ENCODE measurements at places on chromosomes 7 and 10.

- no peak for DNase-seq
These were observed 2.7 kb downstream of the IFIT1 start for GRCh38 chr10:89395141-89395540.

DNA sequence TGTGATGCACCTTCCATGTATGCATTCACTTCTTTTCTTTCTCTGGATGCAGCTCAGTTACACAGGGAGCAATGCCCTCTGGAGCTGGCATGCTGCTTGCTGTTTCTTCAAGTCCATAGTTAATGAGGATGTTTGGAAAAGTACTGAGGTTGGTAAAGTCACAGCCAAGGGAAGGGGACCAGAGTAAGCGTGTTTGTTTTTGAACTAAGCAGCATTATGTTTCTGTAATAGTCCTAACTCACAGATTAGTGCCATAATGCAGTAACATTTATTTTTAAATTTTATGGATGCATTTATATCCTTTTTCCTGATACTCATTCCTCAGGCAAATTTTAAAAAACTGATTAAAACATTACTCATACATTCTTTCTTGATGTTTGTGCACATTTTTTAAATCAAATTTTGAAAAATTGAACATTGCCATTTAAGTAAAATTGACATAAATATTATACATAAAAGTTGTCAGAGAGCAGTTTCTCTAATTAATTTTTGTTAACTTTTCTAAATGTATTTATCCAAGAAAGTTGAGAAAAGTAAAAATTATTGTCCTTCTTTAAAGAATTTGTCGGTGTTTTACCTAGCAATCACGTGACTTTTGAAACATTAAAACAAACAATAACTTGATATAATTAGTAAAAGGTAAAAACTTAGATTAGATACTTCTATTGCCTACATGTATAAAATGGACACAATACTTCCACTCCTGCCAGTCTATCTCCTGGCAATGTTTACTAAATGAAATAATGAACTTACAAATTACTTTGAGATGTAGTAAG is 659.6 kb upstream of the ANKRD30A start:
- no peak for DNase-seq

DNA sequence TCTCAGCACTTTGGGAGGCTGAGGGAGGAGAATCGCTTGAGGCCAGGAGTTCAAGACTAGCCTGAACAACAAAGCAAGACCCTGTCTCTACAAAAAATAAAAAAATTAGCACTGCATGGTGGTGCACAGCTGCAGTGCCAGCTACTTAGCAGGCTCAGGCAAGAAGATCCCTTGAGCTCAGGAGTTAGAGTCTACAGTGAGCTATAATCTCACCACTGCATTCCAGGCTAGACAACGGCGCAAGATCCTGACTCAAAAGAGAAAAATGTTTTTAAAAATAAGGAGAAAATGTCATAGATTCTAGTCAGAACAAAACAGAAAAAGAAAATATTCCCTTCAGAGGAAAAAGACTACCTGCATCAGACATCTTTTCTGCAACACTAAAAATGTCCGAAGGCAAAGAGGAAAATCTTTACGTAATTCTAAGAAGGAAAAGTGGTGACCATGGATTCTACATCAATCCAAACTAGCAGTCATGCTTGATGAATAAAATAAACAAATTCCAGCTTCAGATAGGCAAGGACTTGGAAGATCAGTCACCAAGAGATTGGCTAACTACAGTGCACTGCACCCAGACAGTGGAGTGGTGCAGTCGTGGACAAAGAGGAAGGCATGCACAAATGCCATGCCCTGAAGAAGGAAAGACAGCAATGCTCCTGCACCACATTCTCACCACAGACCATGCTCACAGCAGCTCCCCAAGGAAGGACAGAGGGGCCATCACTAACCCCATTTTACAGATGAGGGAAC is 54.3 kb downstream of the ERCC6 start:
- no peak for DNase-seq

GRCh38 chr10:107031931-107032699 is 132.4 kb downstream of the SORCS1 start:
- no peak for DNase-seq

- DNase-seq: no peak
These were observed 2.3 kb upstream of the CYTH3 start for GRCh38 chr7:6274743-6275142.

DNA sequence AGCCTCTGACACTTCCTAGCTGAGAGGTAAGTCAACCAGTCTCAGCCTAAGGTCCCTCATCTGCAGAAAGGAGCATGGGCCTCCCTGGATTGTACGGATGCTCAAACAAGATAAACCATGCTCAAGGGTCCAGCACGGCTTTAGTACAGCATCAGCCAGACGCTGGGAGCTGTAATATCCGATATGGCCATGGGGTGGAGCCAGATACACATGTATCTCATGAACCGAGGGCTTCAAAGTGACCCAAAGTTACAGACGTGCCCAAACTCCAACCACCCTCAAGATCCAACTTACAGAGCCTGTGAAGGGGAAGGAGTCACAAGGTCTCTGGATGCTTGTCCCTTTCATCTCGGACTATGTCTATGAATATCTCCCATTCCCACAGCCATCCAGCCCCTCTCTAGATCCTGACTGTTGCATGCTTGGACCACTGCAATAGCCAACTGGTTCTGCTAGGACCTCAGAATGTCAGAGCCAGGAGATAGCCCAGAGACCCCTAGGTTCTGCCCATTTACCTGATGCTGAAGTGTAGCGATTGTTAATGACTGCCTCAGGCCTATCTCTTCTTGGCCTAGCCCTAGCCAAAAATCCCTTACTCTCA is 142.4 kb downstream of the SH3PXD2A start:
- DNase-seq: peak; percentile 80

GRCh38 chr7:25795824-25796235 is 356.2 kb upstream of the NFE2L3 start:
- DNase-seq: no peak

- no peak for DNase-seq
These were observed 509.9 kb upstream of the GALNT17 start for GRCh38 chr7:70621954-70622600.

DNA sequence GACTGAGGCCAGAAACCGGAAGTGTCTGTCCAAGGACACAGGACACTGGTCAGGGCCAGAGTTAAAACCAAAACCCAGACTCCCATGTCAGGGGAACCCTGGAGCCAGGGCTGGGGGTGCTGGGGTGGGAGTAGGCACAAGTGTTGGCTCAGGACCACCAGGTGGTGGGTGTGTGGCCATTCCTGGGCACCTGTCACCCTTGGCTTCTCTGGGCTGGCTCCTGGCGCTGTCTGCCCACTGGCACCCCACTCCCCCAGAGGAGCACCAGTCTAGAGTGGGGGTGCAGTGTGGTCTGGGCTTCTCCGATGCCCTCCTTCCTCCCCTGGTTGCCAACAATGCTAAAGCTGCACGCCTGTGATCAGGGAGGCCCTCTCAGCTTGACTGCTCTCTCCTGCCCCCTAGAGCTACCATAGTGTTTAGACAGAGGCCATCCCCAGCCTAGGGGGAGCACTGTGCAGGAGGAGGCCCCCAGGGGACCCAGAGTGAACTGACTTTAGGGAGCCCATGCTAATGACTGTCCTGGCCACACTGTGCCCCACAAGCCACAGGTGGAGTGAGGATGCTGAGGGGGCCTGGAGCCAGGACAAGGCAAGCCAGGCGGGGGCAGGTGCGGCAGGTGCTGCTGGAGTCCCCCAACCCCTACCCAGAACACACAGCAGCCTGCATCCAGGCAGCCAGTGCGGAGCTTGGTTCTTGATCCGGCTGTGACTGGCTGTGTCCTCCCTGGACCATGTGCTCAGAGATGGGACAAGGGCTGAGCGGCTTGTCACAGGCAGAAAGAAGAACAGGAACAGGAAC is 11.0 kb downstream of the RASGEF1A start:
- DNase-seq: peak; percentile 29

GRCh38 chr7:82343716-82344115 is 99.9 kb downstream of the CACNA2D1 start:
- no peak for DNase-seq

DNA sequence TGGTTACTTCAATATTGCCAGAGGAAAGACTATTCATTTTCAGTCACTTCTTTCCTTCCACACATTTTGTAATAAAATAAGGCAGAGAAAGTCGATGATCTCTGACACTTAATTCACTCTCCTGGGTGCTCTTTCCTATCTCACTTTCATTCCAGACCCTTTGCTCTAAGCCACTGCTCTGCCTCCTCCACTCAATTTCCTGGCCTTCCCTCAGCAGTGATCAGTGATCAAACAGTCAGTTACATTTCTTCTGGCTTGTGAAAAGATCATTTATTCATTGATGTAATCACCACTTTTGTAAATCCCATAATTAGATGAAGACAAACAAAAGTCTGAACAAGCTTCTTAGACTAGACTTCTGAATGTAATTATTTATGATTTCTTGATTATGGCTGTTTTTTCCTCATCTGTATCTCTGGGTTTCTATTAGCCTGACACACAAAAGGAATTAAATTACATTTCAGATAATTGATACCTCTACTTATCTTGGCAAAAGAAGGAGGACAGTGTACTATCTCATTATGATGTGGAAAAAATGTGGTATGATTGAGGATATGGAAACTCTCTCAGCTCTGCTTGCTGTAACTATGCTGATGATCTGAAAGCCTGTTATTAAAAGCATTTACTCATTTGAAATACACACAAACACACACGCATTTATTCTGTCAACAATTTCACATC is 1102.3 kb downstream of the GRM8 start:
- DNase-seq: no peak

DNA sequence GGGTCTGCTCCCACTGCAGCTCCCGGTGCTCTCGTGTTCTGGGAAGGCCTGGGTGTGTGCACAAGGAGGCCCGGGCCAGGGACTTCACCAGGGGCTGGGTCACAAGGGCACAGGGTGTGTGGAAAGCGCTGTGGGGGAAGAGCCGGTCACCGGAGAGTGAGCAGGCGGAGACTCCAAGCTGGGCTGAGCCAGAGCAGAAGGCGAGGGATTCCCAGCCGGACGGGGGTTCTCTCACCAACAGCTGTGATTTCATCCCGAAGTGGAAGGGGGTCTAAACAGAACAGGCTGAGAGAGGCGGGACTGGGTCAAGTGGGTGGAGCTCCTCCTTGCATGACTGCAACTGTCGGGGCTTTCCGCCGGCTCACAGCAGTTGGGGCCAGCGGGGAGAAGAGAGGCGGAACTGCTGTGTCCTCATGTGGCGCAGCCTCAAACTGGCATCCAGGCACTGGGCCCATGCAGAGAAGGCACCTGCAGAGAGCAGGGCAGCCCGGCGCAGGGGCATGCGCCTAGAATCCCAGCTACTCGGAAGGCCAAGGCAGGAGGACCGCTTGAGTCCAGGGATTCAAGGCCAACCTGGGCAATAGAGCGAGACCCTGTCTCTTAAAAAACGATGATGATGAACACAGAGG is 7.6 kb upstream of the ORAI2 start:
- peak; percentile 82 for DNase-seq

DNA sequence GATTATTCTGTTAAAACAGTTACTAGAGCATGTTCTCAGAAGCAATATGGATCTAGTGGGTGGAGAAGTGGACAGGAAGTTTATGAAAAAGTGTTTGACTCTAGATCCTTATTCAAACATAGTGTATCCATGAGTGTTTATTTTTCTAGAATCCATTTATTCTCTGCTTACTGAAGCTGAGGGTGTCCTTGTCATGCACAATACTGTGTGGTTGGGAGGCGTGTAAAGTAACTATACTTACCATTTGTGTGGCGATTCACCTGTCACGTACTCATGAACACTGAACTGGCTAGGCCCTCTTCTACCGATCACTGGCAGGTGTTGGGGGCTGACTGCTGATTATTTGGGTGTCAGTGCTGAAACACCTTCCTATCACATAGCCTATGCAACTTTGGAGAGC is 74.0 kb downstream of the POU6F2 start:
- no peak for DNase-seq

DNA sequence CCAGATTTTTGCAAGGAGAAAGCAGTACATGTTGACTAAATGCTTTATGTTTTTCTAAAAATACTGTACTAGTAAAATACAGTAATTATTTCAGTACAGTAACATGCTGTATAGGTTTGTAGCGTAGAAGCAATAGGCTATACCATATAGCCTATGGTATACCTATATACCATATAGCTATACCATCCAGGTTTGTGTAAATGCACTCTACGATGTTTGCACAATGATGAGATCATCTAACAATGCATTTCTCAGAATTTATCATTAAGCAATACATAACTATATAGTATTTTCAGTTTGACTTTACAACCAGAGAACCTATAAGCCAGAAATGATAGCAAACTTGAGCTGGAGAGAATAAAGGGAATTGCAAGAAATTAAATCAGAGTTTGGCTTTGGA is 109.7 kb upstream of the DNAJB12 start:
- no peak for DNase-seq

- no peak for DNase-seq
These were observed 304.3 kb downstream of the GLRX3 start for GRCh38 chr10:130440494-130440893.

GRCh38 chr10:123443924-123444323 is 222.2 kb upstream of the GPR26 start:
- DNase-seq: no peak

GRCh38 chr10:74875966-74876365 is 49.6 kb downstream of the KAT6B start:
- DNase-seq: no peak

GRCh38 chr7:151423936-151424335 is 14.1 kb upstream of the WDR86 start:
- no peak for DNase-seq

- DNase-seq: no peak
These were observed 60.8 kb upstream of the SMNDC1 start for GRCh38 chr10:110365356-110366143.

- no peak for DNase-seq
These were observed 23.9 kb upstream of the ZNF273 start for GRCh38 chr7:64879086-64879730.

- DNase-seq: peak; percentile 75
These were observed 13.1 kb downstream of the LZTS2 start for GRCh38 chr10:101012525-101013364.

DNA sequence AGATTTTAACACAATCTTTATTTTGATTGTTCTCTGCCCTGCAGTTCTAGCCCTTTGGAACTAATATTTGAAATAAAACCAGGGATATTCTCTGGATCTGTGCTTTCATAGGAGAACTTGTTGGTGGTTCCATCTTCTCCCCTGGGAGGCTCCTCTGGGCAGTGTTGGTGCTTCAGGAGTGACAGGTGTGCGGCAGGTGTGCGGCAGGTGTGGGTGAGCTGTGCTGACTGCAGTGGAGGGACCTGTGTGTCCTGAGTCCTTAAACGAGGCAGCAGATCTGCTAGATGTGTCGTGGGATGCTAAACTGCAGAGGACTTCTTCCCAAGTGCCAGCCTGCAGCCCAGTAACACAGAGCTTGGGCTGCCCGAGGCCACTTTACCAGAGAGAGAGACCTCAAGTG is 98.4 kb downstream of the LYZL1 start:
- DNase-seq: no peak

DNA sequence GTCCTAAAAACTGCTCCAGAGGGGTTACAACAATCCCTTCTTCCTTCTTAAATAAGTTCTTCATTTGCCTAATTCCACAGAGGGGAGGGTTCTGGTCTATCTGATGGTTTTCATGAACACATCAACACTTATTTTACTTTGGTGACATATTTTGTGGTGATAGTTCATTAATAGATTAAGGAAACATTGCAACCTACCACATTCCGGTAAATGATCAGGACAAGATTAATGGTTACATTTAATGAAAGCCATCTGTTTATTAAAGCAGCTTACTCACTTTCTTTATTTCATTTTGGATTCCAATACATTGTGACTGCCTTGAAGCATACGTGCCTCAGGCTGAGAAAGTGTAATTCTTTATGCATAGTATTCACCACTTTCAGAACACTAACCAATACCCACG is 101.0 kb downstream of the SKIDA1 start:
- no peak for DNase-seq

Measured in activated T-cell treated with anti-CD3 and anti-CD28 coated beads, Interleukin-2, amount 50 U/mL, for 4 hours (primary cell).